ENCODE measurements at places on chromosomes 6 and 20. TPM values are rescaled to one million over a fixed set of nuclear protein-coding genes. Genes with fewer than 3 reads are reported as not detected.

- no peak for ATAC-seq
Observed at GRCh38 chr6:37673436-37673835, 24.2 kb downstream of the MDGA1 start.

- no peak for ATAC-seq
Observed at GRCh38 chr6:131960371-131961133, 9.4 kb upstream of the CCN2 start.

DNA sequence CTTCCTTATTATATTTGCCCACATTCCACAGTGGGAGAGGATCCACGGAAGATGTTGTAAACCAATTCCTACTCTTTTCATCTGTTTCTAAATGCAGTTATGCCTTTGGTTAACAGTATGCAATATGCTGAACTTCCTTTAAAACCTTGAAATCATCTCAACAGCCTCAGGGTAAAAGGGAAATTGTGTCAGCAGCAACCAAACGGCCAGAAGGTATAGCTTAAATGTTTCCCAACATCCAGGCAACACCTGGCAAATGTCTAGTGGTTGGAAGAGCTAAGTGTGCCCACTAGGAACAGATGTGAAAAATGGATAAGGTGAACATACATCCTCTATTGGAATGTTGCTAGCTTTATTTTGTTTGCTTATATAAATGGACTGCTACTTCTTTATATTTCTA lies 164.8 kb downstream of the FAXC start:
- no peak for ATAC-seq

Gene TSBP1
- not detected for total RNA-seq

Gene RAD21L1
- not detected for total RNA-seq

All from esophagus mucosa (tissue), 1 donor.